AG04450 (cell line): ENCODE measurements at places on chromosomes 11 and 22.

- DNase-seq, result no peak
These were observed 22.9 kb downstream of the TNKS1BP1 start for GRCh38 chr11:57301711-57302423.

DNA sequence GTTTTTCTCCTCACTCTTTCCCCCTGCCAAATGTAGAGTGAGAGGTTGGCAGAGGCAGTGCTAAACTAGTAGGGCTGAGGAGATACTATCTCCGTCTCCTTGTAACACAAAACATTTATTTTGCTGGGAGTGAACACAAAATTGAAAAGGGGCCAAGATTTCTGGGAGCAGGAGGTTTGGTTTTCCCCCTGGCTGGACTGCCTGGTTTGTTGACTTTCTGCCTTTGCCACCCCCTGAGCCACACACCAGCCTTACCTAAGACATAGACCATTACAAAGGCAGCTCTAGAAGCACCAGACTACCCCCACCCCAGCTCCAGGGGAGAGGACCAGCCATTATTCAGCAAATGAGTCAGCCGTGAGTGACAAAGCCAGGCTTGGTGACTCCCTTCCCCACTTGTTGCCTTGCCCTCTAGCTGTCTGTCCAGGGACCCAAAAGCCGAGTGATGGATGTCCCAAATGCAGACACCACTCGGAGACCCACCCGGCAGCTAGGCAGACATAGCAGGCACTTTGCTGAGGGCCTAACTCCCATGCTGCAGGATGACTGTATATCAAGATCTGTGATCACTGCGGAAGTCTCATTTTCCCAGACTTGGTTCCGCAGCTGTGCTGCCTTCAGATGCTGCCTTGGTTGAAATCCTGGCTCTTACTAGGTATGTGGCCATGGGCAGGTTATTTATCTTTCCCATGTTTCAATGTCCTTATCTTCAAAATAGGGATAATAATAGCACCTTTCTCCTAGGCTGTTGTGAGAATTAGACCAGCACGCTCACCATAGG lies 17.7 kb upstream of the CDON start:
- no peak for DNase-seq

GRCh38 chr11:1207401-1208143 lies 15.3 kb upstream of the MUC5B start:
- DNase-seq, result no peak

DNA sequence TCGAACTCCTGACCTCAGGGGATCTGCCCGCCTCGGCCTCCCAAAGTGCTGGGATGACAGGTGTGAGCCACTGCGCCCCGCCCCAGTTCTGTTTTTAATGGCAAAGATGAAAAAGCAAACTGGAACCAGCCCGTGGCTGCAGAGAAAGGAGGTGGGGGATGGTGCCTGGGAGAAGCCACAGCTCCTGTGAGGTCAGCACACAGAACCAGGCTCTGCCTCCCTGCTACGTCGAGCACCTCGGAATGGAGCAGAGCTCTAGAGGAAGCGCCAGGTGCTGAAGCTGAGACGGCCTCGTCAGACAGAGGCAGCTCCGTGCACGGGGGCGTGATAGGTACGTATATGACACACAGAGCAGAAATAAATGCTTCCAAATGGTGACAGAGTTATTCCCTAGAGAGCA lies 8.5 kb downstream of the DRD4 start:
- no peak for DNase-seq

DNA sequence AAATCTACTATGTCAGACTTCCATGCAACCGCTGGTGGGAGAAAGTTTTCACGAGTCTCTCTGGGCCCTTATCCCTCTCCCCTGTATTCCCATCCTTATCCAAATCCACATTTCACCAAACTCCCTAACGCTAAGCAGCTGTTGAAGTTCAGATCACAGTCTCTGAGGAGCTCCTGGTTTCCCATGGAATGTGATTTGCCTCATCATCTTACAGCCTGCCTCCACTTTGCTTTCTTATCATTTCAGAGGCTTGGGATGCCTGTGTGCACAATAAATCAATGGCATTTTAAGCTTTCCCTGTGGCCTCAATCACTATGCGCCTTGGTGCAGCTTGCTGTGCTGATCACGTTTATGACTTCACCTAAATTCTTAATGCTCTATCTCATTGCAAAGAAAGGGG lies 352.4 kb upstream of the FAT3 start:
- no peak for DNase-seq

GRCh38 chr11:126229858-126230540 lies 18.4 kb downstream of the FAM118B start:
- DNase-seq, result peak; percentile 32

DNA sequence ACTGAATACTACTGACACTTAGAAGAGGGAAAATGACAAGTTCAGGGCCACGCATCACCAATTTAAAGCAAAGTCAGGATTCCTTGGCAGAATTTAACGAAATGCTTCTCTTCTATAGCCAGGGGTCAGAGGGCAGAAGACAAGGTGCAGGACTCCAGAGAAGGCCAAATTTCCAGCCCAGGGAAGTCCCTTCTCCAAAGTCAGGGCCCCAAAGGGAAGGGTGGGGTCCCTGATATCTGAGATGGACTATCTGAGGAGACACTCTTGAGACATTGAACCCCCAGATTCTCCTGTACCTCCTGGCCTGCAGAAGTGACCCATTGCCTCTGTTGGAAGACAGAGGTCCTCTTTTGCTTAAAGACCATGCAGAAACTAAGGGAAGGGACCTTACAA lies 91.2 kb downstream of the RPS6KA4 start:
- no peak for DNase-seq

GRCh38 chr11:74446532-74446938 lies 20.8 kb downstream of the KCNE3 start:
- DNase-seq, result no peak

- DNase-seq, result no peak
These were observed 3.7 kb downstream of the PTPRCAP start for GRCh38 chr11:67433536-67434394.

GRCh38 chr11:120666121-120666639 lies 154.6 kb downstream of the GRIK4 start:
- DNase-seq, result no peak

- no peak for DNase-seq
These were observed 33.7 kb downstream of the RRP8 start for GRCh38 chr11:6569706-6570105.

DNA sequence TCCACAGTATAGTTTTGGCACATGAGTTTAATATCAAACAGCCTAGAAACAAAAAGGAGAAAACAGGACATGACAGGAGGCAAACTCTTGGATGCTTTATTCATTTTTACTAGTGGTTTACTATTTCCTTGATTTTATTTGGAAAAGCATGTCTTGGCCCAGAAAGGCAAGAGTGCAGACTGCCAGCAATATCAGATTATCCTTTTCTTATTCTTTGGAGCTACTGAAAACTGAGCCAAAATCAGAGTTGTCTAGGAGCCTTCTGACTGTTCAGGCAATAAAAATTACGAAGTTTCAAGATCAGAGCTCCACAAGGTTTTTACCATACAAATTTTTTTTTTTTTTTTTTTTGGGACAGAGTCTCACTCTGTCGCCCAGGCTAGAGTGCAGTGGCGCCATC lies 16.0 kb downstream of the CELF1 start:
- no peak for DNase-seq

GRCh38 chr11:41419901-41420300 lies 39.6 kb downstream of the LRRC4C start:
- DNase-seq, result no peak

DNA sequence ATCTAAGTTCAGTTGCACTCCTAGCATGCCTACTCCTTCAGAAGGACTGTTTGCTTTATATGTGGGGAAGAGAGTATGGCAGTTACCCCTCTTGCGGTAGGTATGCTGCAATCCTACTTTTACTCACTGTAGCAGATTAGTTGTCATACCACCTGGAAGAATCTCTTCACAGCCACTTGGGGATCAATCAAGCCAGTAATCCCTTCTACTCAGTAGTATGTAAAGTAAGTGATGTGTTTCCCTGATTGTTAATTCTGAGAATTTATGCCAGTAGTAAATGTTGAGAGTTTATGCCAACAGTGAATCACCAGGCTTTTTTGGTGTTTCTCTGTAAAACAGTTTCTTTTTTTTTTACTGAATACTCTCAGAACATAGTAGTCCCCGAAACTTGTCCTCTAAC lies 34.4 kb downstream of the PRMT3 start:
- no peak for DNase-seq

- no peak for DNase-seq
These were observed 259.9 kb downstream of the BUD13 start for GRCh38 chr11:116512841-116513240.

DNA sequence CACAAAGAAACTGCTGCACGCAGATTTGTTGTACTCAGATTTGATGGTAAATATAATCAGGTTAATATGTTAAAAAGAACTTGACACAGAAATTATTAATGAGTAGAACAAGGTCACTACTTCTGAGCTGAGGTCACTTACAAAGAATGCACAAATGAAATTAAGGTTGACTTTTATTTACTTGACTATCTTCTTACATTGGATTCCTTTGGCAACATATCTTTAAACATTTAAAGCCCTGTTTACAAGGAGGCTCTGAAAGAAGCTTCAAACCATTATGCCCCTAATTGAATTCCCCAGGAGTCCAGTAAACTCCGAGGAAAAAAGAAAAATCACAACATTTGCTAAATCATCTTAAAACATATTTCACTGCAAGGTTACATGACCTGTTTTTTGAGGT lies 245.5 kb downstream of the SOX6 start:
- no peak for DNase-seq

GRCh38 chr11:131796541-131796940 lies 426.1 kb downstream of the NTM start:
- no peak for DNase-seq

GRCh38 chr22:37741312-37741795 lies 44.5 kb downstream of the TRIOBP start:
- DNase-seq, result peak; percentile 98

GRCh38 chr11:110830747-110831146 lies 118.5 kb upstream of the ARHGAP20 start:
- no peak for DNase-seq

DNA sequence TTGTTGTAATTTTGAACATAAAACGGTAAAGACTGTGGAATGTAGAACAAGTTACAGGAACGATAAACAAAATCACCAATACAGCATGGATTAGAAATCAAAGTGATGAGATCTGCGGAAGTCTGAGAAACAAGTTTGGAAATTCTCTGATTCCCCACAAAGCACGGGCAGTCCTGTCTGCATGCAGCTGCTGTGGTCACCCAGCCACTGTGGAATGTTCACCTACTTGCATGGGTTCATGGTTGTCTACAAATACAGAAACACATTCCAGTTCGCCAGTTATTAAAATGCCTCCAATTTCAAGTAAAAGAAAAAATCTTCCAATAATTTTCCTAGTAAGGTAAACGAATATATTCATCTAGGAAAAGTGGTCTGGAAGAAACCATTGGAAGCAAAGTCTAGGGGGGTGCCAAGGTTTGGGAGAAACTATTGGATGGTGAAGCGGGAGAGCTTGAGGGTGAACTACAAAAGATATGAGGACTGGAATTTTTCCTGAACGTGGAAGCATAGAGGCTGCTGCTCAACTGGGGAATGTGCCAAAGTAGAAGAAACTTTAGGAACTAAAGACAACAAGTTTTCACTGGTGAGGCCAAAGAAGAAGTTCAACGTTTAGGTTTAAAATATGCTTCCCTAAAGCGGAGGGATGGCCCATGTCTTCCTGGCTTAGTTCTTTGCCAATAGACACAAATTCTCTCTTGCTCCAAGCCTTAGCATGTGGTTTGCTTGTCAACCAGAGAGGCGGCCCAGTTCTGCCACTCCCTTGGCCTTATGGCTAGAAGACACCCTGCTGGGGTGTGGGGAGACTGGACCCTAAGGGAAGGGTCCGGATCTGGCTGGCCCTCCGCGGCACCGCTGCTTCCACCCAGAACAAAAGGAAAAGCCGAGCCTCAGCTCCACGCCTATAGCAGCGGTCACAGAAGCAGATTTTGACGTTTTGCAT lies 70.2 kb downstream of the CTTN start:
- no peak for DNase-seq

GRCh38 chr11:110337570-110338193 lies 41.3 kb upstream of the RDX start:
- DNase-seq, result no peak
